ENCODE measurements at places on chromosomes 7 and 10.

- DNase-seq = no peak
These were observed 5.5 kb downstream of the CCL24 start for GRCh38 chr7:75808106-75808505.

GRCh38 chr10:58488921-58489320 lies 23.8 kb upstream of the BICC1 start:
- no peak for DNase-seq

- no peak for DNase-seq
These were observed 304.3 kb downstream of the GLRX3 start for GRCh38 chr10:130440494-130440893.

DNA sequence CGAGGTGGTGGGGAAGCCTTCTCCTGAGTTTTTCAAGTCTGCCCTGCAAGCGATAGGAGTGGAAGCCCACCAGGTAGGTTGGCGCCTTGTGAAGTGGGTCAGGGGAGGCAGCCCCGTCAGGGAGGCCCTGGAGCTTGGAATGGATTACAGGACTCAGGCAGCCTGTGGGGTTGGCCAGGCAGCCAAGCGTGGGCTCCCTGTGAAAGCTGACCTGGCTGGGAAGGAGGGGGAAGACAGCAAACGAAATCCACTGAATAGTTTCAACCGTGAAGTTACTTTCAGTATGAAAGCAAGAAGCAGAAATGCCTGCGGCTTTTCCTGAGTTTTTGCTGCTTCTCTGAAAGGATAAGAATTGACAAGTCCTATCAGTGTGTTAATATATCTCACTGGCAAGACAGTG lies 36.4 kb downstream of the LHPP start:
- no peak for DNase-seq

DNA sequence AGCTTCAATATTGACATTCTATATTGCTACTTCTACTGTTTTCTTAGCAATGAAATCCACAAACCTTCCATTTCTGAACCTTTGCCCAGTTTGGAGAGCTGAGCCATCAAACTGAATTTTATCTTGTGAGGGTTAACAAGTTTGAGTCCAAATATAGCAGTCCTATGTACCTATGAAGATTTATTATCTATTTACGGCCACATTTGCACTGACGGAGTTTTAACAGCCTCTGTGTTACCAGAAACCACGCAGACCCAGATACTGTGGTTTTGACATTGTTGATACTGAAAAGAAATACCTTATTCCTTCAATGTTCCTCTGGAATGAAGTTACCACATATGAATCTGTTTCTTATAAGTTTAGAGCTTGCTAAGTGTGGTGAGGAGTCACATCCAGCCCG lies 172.6 kb downstream of the FGFR2 start:
- DNase-seq = no peak

- no peak for DNase-seq
These were observed 24.8 kb downstream of the DUSP5 start for GRCh38 chr10:110522365-110522988.

DNA sequence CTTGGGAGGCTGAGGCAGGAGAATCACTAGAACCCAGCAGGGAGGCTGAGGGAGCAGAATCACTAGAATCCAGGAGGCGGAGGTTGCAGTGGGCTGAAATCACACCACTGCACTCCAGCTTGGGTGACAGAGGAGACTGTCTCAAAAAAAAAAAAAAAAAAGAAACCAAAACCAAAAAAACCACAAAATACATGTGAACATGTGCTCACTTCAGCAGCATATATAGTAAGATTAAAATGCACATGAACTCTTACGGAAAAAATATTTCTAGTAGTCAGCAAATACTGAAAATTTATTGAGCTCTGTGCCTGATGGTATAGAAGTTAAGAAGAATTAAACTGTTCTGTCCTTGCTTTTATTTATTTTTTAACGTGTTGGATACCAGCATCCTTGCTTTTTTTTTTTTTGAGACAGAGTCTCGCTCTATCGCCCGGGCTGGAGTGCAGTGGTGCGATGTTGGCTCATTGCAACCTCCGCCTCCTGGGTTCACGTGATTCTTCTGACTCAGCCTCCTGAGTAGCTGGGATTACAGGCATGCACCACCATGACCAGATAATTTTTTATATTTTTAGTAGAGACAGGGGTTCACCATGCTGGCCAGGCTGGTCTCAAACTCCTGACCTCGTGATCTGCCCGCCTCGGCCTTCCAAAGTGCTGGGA lies 9.6 kb upstream of the ZNF487 start:
- peak; percentile 31 for DNase-seq

DNA sequence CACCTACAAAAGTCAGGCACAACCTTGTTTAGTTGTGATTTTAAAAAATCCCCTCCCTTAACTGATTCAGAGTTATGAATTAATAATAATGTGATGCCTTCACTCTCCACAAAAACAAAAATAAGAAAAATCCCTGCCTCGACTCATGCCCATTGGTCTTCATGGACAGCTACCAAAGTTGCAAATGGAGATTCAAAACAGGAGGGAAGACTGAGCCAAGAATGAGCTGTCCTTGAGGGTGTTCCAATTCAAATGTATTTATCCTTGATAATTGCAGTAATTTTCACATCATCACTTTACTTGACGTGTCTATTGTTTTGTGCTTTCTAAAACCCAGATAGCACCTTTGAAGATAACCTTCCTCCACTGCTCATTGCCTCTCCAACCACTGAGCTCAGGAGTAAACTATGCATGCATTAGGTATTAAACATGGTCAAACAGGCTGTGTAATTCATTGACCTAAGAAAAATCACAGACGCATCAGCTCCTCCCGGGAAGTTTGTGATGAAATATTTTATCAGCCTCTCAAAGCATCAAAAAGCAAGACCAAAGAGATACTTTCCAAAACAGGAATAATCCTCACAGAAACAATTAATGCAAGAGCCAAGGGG lies 712.7 kb upstream of the IGFBP3 start:
- no peak for DNase-seq

DNA sequence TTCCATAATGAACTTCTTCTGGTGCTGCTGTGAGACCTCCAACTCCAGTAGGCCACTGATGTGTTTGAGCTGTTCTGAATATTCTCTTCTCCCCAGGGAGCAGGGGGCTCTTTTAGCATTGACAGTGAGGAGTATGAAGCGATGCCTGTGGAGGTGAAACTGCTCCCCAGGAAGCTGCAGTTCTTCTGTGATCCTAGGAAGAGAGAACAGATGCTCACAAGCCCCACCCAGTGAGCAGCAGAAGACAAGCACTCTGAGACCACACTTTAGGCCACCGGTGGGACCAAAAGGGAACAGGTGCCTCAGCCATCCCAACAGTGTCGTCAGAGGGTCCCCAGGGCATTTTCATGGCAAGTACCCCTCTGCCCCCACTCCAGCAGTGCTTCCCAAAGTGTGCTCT lies 49.3 kb downstream of the DENND11 start:
- DNase-seq = no peak

DNA sequence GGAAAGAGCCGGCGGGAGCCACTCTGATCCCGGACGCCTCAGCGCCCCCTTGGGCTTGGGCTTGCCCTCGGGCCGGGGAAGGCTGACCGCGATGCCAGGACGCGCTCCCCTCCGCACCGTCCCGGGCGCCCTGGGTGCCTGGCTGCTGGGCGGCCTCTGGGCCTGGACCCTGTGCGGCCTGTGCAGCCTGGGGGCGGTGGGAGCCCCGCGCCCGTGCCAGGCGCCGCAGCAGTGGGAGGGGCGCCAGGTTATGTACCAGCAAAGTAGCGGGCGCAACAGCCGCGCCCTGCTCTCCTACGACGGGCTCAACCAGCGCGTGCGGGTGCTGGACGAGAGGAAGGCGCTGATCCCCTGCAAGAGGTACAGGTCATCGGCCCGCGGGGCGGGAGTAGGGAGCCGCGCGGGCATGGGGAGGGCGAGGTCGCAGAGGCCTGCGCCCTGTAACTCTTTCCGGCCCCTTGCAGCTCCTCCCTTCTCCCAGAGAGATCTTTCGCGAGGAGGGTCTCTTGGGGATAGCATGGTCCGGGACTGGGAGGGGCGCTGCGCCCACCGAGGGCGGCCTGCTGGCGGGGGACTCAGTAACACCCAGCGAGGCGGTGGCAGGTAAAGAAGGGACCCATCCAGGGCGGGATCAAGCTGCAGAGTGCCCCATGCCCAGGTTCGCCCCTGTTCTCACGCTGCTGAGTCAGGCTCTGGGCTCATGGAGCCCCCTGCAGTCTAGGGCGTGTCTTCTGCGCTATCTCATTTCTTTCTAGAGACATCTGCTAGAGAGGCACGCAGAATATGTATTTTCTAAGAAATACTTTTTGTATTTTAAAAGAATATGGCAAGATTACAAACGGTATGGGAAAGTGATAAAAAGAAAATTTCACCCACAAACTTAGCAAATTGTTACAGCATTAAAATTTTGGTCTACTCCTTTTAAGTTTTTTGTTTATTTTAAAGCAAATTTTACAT lies 687 bp downstream of the EPDR1 start:
- DNase-seq = no peak

DNA sequence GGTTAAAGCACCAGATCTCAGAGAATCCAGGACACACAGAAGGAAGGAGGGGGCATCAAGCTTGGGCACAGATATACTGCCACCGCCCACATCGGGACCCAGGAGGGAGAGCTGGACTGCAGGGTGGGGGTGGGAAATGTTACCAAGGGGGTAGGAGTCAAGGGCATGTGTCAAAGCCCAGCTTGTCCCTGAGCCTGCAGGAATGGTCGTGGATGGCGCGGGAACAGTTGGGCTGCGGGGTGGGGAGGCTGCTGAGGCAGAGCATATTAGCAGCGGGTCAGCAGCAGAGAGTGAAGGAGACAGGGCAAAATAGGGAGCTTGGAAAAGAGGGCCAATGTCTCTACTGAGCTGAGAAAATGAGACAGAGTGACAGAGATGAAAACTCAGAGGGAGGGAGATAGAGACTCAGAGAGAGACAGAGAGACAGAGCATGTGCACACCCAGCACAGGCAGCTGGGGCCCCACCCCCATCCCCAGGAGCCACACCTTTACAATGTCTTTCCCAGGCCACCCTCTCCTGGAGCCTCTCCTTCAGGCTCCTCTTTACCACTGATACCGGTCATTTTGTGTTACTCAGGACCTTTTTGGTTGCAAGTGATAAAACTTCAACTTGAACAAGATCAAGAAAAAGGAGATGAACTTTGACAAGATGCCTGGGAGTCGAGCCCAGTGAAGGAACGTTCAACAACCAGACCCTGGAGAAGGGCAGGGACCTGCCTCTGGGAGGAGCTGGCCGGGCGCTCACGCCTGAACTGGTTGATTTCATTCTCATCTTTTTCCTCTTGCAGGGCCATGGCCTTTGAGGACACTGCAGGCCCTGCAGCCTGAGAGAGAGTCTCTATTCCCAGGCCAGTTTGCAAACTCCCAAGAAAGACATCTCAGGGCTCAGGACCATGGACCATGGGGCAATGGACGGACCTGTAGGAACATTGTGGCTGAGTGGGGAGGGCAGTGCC lies 50.0 kb downstream of the AOC1 start:
- no peak for DNase-seq

DNA sequence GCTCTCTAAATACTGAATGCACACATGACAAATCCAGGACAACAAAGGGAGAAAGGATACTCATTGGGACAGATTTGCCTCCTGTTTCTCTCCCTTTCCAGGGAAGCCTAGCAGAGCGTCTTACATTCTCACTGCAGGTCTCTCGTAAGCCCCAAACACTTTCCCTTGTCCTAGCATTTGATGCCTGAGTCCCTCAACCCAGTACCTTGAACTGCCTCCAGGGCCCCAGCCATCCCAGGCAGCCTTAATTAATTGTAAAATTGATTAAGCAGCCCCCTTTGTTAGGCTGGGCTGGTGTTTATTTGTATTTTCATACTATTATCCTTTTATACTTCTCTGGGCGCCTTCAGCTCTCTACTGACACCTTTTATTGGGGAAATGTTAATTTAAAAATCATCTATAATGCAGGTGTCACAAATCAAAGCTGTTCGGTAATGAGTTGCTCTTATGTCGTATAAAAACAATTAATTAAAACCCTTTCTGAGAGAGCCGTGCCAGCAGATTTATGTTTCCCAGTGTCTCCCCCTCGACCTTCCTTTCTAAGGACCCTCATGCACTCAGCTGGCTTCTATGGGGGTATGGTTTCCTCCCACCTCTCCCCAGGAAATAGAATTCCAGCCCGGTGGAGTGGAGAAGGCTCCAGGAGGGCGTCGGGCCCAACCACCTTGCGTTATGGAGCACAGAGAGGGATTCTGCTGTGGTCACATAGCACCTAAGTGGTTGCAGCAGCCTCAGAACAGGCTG lies 243.8 kb downstream of the RPS24 start:
- DNase-seq = no peak

DNA sequence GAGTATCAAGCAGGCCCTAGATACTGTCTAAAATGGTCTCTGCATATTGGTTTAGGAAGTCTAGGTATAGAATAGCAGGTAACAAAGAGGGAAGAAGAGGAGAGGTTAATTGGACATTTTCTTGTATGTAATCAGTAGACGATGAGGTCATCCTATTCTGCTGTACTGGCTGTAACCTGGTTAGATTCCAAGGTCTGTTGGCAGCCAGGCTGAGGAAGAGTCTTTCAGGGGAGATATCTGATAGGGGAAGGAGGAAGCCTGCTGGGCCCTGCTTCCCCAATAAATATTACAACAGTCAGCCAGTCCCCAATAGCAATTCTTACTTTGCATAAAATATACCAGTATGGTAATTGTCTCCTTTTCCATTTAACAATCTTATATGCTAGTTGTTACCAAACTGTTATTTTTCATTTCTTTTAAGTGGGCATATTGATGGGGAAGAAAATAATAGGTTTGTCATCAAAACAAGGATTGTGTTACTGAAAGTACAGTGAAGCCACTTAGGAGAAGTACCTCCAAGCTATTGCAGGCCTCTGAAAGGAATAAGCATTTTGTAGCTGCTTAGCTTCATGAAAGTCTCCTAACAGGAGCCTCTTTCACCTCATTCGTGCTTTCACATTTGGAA lies 186.4 kb downstream of the LRRC4 start:
- DNase-seq = no peak

DNA sequence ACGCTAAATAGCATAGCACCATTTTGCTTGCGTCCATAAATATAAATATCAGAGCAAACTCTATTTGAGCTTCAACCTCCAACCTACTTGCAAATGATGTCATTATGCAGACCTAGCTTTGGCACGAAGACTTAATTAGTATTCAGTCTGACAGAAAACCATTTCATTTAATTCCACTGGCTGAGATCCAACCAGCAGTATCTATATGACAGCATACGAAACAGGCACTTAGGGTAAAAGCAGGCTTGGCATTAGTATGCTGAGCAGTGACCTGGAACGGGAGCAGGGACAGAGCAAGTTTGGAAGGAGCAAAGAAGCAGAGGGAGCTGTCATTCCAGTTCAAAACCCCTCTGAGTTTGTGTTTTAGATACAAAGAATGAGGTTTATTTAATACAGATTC lies 312.5 kb upstream of the CHRM2 start:
- DNase-seq = no peak

GRCh38 chr10:127882801-127883459 lies 9.8 kb downstream of the CLRN3 start:
- DNase-seq = no peak
